ENCODE measurements at places on chromosomes 6 and 20.

DNA sequence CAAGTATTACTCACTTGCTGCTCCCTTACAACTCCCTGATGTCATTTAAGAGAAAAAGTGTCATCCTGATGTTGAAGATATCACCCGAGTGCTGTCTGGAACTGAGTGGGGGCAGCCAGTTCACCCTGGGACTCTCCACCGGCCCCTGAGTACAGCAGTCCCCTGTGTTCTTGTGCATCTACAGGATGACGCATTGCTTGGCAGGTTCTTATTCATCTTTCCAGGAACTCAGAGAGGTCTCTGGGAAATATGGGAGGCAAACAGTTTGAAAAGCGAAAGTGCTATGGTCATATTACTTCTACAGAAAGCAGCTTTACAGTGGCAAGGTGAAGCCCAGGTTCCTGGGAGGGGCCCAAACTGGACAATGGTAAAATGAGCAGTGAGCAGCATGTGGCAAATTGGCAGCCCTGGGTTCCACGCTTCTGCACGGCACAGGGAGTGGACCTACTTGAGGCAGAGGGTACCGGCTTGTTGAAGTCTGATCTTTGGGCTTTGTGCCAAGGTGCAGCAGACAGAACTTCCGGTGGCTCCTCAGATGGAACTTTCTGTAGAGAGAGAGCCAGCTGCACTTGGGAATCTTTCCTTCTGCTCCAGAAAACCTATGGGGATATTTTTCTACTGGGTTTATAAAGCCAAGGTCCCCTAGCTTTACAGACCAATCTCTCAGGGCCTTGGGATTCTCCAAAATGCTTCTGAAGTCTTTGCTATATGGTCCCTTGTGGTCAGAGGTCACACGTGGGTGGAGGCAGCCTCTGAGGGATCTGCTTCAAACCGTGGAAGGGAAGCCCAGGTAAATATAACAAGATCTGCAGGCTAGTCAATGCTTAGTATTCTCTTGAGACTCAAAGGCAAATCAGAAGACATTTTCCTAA, 128.3 kb downstream of the MAP3K7 start:
- peak; percentile 64 for DNase-seq

DNA sequence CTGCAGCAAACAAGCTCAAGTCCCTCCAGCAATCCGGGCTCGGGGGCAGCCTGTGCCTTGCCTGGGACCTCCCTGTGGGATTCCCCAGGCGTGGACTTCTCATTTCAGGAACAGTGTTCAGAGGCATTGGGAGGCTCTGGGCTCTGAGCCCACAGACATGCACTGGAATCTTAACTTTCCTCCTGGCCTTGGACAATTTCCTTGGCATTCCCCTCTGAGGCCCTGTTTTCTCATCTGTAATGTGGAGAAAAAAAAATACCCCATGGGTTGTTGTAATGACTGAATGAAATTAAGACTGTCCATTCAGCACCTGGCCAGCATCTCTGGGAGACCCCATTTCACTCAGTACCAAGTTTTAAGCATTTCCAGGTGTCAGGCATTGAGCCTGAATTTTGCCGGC, 17.6 kb downstream of the BPIFB4 start:
- DNase-seq: no peak

- peak; percentile 45 for DNase-seq
Measured at GRCh38 chr20:62616728-62617621, 25.3 kb upstream of the SLCO4A1 start.

DNA sequence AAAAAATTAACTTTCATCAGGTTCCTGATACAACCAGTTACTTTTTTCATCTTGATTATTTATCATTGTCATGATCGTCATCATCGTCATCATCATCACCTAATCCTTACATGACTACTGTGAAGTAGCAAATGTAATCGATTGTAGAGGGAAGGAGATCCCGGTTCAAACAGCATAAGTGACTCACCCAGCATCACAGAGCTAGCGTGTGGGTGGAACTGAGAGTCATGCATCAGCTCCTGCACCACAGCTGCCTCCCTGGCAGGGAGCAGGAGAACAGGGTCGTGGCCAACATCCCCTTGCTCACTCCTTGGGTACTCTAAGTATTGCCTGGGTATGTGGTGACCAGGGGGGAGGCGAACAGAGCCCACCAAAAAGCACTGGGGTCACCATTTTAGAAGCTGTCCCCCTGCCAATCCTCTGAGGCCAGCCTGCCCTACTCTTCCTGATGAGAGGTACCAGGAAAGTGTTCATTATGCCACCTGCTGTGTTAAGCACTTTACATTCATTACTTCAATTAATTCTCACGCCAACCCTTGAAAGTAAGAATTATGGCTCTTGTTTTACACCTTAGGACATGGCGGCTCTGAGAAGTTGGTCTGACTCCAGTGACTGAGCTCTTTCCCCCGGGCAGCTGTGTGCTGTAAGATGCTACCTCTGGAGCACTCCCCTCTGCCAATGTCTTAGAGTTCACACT, 425.2 kb downstream of the CD83 start:
- DNase-seq: peak; percentile 40

GRCh38 chr20:15700147-15700765, 873.0 kb downstream of the KIF16B start:
- DNase-seq: no peak

- no peak for DNase-seq
Measured at GRCh38 chr6:170291271-170292110, 613 bp upstream of the DLL1 start.

GRCh38 chr20:23226612-23227265, 123.9 kb upstream of the NXT1 start:
- no peak for DNase-seq

GRCh38 chr6:166768761-166769160, 141.7 kb upstream of the RPS6KA2 start:
- DNase-seq: no peak

GRCh38 chr20:33388268-33388667, 13.1 kb downstream of the CDK5RAP1 start:
- DNase-seq: no peak

DNA sequence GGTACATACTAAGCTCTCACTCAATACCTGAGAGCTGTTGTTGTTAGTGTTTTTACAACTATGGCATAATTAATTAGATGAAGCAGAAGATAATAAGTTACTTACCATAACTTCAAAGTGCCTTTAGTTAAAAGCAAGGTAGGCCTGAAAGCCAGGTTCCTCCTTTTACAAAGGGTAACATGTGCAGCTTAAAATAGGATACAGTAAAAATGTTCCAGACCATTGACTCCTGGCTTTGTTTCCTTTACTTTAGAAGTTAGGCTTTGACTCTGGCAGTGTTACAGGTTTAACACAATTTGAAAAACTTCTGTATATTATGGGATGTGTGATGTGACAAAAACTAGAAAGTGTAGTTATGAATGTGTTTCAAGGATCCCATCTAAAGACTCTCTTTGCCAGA, 522.5 kb downstream of the EPM2A start:
- no peak for DNase-seq

Measured in activated naive CD8-positive, alpha-beta T cell treated with anti-CD3 and anti-CD28 coated beads, Interleukin-2, amount 50 U/mL, for 16 hours (primary cell).